Natural killer cell (primary cell): ENCODE measurements at places on chromosomes 12 and 14. TPM values are rescaled to one million over a fixed set of nuclear protein-coding genes. Genes with fewer than 3 reads are reported as not detected.

- no peaks in the 10 kb centered on the region for H3K36me3 ChIP-seq
- peak; percentile 51 for DNase-seq
- no peak overlapping the region for H3K4me3 ChIP-seq
- peak overlapping the region; percentile 95 for H3K27ac ChIP-seq
- peaks cover 42% of the 10 kb centered on the region for H3K4me1 ChIP-seq
These were observed 120.1 kb upstream of the CCND2 start for GRCh38 chr12:4153343-4153892.

GRCh38 chr14:58848365-58848764 is 210.6 kb downstream of the DACT1 start:
- DNase-seq, result no peak
- no peaks in the 10 kb centered on the region for H3K36me3 ChIP-seq
- H3K27me3 ChIP-seq, result no peaks in the 10 kb centered on the region
- no peak overlapping the region for H3K27ac ChIP-seq
- no peaks in the 10 kb centered on the region for H3K4me1 ChIP-seq
- H3K4me3 ChIP-seq, result no peak overlapping the region

Gene SLC8A3
- total RNA-seq, result 0.30 TPM

Gene RFX4
- total RNA-seq, result not detected

GRCh38 chr14:34175574-34175973 is 224.7 kb upstream of the EGLN3 start:
- H3K4me1 ChIP-seq, result no peaks in the 10 kb centered on the region
- H3K27ac ChIP-seq, result no peak overlapping the region
- H3K27me3 ChIP-seq, result no peaks in the 10 kb centered on the region
- no peak overlapping the region for H3K4me3 ChIP-seq
- no peak for DNase-seq

GRCh38 chr14:98826618-98827017 is 445.4 kb downstream of the BCL11B start:
- no peaks in the 10 kb centered on the region for H3K36me3 ChIP-seq
- no peak overlapping the region for H3K27ac ChIP-seq
- H3K4me3 ChIP-seq, result no peak overlapping the region

Gene HELB
- total RNA-seq, result 29.2 TPM

Gene SYCP3
- 3.2 TPM for total RNA-seq

- H3K4me3 ChIP-seq, result no peak overlapping the region
- H3K4me1 ChIP-seq, result no peaks in the 10 kb centered on the region
- no peaks in the 10 kb centered on the region for H3K36me3 ChIP-seq
- DNase-seq, result no peak
- H3K27ac ChIP-seq, result no peak overlapping the region
- H3K27me3 ChIP-seq, result no peaks in the 10 kb centered on the region
These were observed 16.3 kb upstream of the YBX3 start for GRCh38 chr12:10739157-10740118.

Gene KCNH3
- 1.2 TPM for total RNA-seq

GRCh38 chr12:131621701-131622421 is 89.0 kb upstream of the SFSWAP start:
- no peaks in the 10 kb centered on the region for H3K36me3 ChIP-seq
- H3K27me3 ChIP-seq, result no peaks in the 10 kb centered on the region
- no peak overlapping the region for H3K27ac ChIP-seq
- no peak for DNase-seq
- no peak overlapping the region for H3K4me3 ChIP-seq
- H3K4me1 ChIP-seq, result peaks cover 28% of the 10 kb centered on the region

DNA sequence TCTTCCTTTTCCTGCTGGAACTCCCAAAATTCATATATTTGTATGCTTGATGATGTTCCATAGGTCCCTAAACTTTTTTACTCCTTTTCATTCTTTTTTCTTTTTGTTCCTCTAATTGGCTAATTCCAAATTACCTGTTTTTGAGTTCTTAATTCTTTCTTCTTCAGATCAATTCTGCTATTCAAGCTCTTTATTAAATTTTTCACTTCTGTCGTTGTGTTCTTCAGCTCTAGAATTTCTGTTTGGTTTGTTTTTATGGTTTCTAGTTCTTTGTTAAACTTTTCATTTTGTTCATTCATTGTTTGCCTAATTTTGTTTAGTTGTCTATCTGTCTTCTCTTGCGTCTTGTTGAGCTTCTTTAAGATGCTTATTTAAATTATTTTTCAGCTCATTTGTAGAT is 154.8 kb downstream of the TPH2 start:
- no peak overlapping the region for H3K27ac ChIP-seq
- no peak overlapping the region for H3K4me3 ChIP-seq
- H3K36me3 ChIP-seq, result no peaks in the 10 kb centered on the region
- no peaks in the 10 kb centered on the region for H3K27me3 ChIP-seq
- no peaks in the 10 kb centered on the region for H3K4me1 ChIP-seq

DNA sequence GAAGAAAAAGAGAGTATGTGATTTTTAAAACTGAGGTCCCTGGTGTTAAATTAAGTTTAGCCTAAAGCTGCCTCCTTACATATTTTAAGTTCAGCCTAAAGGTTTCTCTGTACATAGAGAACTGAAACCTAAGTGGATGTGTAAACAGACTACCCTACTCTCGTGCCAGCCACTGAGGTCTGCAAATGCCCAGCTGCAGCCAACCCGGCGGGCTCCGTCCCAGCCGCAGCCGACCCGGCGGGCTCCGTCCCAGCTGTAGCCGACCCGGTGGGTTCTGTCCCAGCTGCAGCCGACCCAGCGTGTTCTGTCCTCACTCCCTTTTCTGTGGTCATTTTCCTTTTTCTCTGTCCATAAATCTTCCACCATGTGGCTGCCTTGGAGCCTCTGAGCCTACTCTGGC is 97.2 kb upstream of the SFSWAP start:
- no peaks in the 10 kb centered on the region for H3K27me3 ChIP-seq
- no peaks in the 10 kb centered on the region for H3K36me3 ChIP-seq
- no peak overlapping the region for H3K27ac ChIP-seq
- H3K4me3 ChIP-seq, result no peak overlapping the region
- DNase-seq, result no peak

Gene TNS2
- 1.8 TPM for total RNA-seq

DNA sequence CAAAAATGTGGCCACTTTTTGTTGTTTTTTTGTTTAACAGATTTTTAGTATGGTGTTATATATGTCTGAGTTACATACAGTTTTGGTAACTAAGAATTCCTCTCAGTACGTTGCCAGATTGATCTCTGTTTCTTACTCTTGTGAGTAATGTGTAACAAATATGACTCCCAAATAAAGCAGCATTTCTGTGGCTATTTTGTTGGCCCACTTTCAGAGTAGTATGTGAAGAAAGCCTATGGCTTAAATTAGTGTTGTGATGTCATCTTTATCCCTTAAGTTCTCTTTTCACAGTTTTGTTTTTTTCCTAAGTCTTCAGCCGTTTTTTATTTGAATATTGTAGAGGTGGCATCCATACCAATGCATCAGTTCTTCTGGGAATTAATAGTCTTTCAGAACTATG is 10.7 kb downstream of the PCNX4 start:
- H3K27me3 ChIP-seq, result no peaks in the 10 kb centered on the region
- no peak overlapping the region for H3K27ac ChIP-seq

DNA sequence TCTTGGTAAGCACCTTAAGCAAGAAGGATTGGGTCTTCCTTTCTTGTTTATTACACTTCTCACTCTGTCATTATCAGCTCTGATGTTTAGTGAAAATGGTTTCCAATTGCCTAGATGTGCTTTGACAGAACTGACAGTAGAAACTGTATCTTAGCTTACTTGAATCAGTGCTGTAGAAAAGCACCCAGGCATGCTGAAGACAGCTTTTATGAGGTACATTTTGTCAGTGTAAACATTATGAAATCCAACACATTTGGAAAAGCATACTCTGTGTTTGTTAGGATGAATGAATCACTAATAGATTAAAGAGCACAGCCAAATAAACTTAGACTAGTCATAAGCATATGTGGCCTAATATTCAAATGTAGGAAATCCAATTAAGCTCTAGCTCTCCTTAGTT is 290.2 kb upstream of the NPAS3 start:
- DNase-seq, result no peak
- H3K4me3 ChIP-seq, result no peak overlapping the region
- H3K4me1 ChIP-seq, result no peaks in the 10 kb centered on the region
- no peak overlapping the region for H3K27ac ChIP-seq

Gene CHGA
- not detected for total RNA-seq

DNA sequence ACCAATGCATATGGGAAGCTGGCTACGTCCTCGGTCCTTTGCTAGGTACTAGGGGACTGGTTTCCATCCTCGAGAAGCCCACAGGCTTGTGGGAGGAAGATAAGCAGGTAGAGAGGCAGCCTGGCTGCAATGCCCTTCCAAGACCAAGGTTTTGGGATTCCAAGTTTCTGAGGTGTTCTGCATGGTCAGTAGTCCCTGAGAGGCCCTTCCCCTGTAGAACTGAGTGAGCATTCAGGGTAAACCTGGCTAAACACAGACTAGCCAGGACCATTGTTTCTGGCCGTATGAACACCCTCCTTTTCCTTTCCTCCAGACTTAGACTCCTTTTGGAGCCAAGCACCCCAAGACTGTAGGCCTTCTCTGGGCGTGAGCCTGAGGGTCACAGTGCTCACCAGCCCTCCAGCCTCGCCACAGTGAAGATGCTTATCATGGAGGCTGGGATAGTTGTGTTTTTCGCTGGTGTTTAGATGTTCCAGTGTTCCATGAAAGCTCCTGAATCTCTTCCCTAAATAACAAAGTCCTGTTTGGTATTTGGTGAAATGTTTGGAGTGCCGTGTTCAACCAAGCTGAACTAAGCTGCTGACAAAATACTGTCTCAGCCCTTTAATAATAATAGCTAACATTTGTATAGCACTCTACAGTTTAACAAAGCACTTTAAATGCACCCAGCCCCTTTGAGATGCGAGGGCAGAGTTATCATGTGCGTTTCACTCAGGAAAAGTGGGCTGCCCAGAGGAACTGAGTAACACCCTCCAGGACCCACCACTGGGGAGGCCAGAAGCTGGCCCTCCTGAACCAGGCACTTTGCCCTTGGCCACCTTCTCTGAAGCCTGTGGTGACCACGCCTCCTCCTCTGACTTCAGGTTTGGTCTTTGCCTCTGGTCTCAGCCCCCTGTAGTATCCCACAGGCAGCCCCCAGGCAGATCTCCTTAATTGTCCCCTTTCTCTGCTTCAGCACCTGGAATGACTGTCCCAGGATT is 284.5 kb downstream of the CACNA1C start:
- no peaks in the 10 kb centered on the region for H3K36me3 ChIP-seq
- DNase-seq, result no peak
- no peak overlapping the region for H3K4me3 ChIP-seq
- no peak overlapping the region for H3K27ac ChIP-seq
